ENCODE measurements at places on chromosomes 11 and 22.

DNA sequence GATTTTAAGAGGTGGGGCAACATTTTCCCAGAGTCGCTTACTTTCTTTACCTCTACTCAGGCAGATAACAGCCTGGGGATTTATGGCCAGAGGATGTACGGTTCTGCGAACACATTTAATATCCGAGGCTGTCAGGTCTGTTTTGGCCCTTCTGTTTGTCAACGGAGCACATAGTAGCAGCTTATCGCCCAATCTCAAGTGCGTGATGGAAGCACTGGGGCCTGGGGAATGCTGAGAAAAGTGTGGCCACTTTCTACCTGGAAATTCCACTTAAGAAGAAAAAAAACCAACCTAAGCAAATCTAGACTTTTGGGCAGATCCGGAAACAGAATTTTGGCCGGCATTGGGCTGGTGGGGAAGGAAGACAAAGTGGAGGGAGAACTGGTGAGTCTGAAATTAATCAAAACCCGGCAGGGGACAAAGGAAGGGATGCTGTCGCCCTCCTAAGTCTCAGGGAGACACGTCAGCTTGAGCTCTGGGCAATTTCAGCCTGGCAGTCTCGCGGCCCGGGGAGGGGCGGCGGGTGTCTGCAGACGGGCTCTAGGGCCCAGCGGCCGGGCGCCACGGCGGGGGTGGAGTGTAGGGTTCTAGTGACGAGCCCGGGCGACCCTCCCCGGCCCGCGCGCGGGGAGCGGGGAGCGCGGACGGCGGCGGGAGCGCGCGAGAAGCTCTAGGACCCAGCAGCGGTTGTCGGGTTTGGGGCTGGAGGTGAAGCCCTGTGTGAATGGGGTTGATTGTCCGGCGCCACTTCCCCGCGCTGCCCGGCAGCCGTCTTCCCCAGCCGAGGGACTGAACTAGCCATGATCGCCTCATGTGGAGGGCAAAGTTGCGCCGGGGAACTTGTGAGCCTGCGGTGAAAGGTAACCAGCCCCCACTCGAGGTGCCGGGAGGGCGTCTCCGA is at the start of gene AMOTL1:
Gene AMOTL1, plus strand, starts transcription at position 656 of the 901 bp plus-strand sequence. Its CDS starts 156 bp downstream, at position 812.
- peak; percentile 90 for DNase-seq

DNA sequence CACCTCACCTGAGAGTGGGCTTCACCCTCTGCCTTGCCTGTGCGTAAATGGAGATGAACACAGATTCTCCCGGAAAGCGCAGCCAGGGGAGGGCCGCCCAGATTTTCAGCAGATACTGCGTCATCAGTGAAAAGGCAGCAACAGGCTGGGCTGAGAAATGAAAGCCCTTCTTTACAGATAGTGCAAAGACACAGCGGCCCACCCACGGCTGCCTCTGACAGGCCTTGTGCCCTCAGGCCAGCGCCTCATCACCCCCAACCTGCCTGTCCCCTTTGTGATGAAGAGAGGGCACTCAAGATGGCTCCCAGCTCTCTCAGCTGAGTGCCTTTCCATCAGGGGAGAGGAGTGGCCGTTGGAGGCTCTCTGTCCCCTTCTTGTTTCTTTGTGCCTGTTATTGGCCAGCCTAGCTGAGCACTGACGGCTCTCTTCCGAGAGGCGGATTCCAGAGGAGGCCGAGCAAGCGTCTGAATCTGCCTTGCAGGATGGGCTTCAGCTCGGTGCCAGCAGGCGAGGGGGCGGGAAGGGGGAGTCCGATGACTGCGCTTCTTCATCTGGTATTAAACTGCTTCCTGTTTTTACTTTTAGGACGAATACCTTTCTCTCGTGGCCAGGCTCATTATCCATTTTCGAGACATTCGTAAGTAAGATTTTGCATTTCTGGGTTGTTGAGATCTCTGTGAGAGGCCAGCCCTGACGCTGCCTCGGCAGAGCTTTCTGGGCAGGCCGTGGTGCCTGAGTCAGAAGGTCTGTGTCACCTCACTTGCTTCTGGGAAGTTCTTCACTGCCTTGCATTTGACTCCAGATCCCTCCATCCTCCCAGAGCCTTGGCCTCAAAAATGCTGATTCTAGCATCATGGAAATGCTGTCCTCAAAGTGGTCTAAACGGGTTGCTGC is 43.7 kb downstream of the MED15 start:
- no peak for DNase-seq

DNA sequence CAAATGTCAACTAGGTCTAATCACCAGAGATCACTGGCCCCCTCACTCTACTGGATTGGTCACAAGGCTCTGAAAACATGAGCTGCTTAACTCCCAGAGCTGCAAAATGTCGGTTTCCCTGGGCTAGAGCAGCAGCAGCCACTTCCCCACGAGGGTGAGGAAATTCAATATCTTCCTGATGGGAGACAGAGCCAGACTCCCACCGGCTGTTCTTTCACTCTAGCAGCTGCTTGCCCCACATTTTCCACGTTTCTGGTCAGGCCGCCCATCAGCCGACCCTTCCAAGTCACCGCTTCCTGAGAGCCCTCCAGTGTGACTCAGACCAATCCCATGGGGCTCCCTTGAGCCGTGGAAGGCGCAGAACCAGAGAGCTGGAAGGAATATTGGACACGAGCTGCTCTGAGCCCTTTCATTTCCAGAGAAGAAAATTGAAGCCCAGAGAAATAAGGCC is 227.0 kb downstream of the ADAMTS15 start:
- DNase-seq = peak; percentile 21

GRCh38 chr11:69700278-69701140 is 3.3 kb downstream of the FGF19 start:
- DNase-seq = peak; percentile 68

- no peak for DNase-seq
Observed at GRCh38 chr11:72247584-72247983, 3.6 kb upstream of the PHOX2A start.
